ENCODE measurements at places on chromosomes 12 and 14. TPM values are rescaled to one million over a fixed set of nuclear protein-coding genes. Genes with fewer than 3 reads are reported as not detected.

SLC6A13 gene
- 0.64 TPM for total RNA-seq

- H3K27ac ChIP-seq, result no peak overlapping the region
- no peak for DNase-seq
- peaks cover 67% of the 10 kb centered on the region for H3K36me3 ChIP-seq
- H3K27me3 ChIP-seq, result no peaks in the 10 kb centered on the region
- H3K4me1 ChIP-seq, result peaks cover 47% of the 10 kb centered on the region
Observed at GRCh38 chr14:91235841-91236240, 8.7 kb downstream of the GPR68 start.

- no peak overlapping the region for H3K4me3 ChIP-seq
- DNase-seq, result no peak
- H3K27me3 ChIP-seq, result peaks cover 4% of the 10 kb centered on the region
Observed at GRCh38 chr14:78075033-78075432, 95.1 kb upstream of the NRXN3 start.

GRCh38 chr12:50024805-50025186 is 498 bp downstream of the RACGAP1 start:
- no peak for DNase-seq
- H3K36me3 ChIP-seq, result peaks cover 21% of the 10 kb centered on the region
- peaks cover 6% of the 10 kb centered on the region for H3K4me1 ChIP-seq

- no peak overlapping the region for H3K27ac ChIP-seq
- peaks cover 8% of the 10 kb centered on the region for H3K27me3 ChIP-seq
- no peak for DNase-seq
Observed at GRCh38 chr12:110270125-110270962, 10.7 kb upstream of the ATP2A2 start.

GRCh38 chr12:107760207-107760808 is 629 bp downstream of the PRDM4 start:
- peaks cover 8% of the 10 kb centered on the region for H3K36me3 ChIP-seq
- peaks cover 19% of the 10 kb centered on the region for H3K4me1 ChIP-seq
- no peaks in the 10 kb centered on the region for H3K27me3 ChIP-seq
- peak; percentile 41 for DNase-seq

DNA sequence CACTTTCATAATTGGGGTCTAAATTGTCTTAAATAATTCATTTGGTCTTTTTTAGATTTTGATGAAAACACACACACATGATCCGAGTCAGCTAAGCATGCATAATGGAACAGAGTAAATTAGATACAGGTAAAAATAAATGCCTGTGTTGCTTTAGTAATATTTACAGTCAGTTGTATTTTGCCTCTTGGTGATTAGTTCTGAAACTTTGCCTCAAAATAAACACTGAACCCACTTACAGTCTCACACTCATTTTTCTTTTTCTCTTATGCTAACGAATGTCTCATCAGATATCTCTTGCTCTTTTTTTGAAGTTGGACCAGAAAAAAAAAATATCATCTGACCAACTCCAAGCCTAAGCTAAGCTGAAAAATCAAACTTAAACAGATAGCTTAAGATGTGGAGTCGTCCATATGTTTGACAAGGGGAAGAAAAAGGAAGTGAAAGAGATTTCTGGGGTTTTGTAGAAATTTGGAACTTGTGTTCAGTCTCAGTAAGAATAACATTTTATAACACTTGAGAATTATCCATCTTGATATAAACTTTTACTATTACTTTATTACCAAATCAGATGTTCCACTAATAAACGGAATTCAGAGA is 592.5 kb downstream of the RPL10L start:
- no peaks in the 10 kb centered on the region for H3K36me3 ChIP-seq
- H3K27ac ChIP-seq, result no peak overlapping the region
- H3K4me1 ChIP-seq, result no peaks in the 10 kb centered on the region

DNA sequence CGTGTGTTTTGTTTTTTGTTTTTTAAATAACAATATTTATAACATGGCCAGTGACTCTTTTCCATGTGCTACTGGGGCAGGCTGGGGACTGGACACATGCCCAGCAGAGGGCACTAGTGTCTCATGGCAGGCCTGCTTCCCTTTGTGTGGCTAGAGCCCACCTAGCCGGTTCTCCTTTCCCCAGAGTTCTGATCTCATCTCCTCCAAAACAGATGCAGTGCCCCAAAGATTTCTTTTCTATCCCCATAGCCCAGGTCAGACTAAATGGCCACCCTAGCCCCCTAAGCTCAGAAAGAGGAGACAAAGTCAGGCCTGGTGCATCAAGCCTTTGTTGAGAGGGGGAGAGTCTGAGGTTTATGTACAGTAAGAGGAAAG is 21.2 kb downstream of the PRPF40B start:
- H3K4me1 ChIP-seq, result peaks cover 24% of the 10 kb centered on the region
- H3K4me3 ChIP-seq, result no peak overlapping the region
- H3K27ac ChIP-seq, result peak overlapping the region; percentile 22
- no peaks in the 10 kb centered on the region for H3K27me3 ChIP-seq
- H3K36me3 ChIP-seq, result peaks cover 14% of the 10 kb centered on the region

DNA sequence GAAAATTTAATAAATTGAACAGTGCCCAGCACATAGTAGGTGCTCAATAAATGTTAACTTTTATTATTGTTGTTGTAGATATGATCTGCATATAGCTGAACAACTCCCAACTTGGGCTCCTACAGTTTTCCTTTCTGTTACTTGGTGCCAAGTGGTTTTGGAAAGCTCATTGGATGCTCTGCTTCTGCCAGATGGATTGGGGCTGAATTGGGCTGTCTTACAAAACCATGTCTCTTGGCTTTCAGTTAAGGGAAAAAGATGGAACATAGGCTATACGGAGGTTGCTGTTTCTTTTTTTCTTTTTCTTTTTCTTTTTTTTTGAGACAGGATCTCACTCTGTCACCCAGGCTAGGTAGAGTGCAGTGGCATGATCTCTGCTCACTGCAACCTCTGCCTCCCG is 140.7 kb upstream of the PWP1 start:
- H3K36me3 ChIP-seq, result peaks cover 44% of the 10 kb centered on the region
- H3K27me3 ChIP-seq, result no peaks in the 10 kb centered on the region
- no peak for DNase-seq
- peaks cover 15% of the 10 kb centered on the region for H3K4me1 ChIP-seq

Measured in activated naive CD8-positive, alpha-beta T cell treated with anti-CD3 and anti-CD28 coated beads for 36 hours (primary cell).